ENCODE measurements at places on chromosomes 6 and 20.

GRCh38 chr6:167311286-167311685 is 13.6 kb upstream of the TTLL2 start:
- DNase-seq: no peak

DNA sequence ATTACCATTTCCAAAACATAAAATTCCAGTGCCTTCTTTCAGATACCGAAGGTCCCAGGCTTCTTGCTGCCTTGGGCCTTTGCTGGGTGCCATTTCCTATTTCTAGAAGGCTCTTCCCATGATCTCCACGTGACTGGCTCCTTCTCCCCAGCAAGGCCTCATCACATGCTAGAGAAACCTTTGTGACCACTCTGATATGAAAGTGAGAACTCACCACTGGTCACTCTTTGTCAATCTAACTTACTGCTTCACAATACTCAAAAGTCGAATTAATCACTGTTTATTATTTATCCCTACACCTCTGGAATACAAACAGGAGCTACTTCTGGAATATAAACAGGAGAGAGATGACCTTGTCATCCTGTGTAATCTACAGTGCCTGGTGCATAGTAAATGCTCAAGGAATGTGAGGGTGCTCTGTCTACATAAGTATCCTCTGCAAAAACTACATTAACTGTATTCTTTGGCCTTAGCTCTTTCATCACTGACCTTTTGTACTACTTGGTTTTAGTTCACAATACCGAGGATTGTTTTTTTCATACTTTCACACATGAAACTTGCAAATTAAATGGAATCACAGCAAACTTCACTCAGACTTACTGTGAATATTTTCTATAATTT is 1.6 kb downstream of the STX7 start:
- DNase-seq: no peak

GRCh38 chr6:94735270-94735669 is 842.1 kb upstream of the MANEA start:
- DNase-seq: no peak

GRCh38 chr6:25694366-25694765 is 42.4 kb downstream of the SCGN start:
- no peak for DNase-seq

DNA sequence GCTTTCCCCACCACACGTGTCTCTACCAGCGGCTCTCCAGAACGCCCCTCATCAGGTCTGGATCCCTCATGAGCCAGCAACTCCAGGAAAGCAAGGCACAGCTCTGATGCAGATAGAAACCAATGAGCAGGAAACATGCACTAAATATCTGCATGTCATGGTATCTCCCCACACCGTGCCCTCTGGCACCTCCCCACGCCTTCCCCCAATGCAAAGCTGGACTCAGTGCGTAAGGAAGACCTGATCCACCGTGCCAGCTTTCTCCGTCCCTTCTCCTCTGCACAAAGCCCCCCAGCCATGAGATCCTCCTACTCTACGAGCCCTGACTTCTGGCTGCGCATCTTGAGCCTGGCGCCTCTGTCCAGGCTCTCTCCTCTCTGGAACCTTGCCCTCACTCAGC is 9.4 kb downstream of the PDE10A start:
- no peak for DNase-seq

DNA sequence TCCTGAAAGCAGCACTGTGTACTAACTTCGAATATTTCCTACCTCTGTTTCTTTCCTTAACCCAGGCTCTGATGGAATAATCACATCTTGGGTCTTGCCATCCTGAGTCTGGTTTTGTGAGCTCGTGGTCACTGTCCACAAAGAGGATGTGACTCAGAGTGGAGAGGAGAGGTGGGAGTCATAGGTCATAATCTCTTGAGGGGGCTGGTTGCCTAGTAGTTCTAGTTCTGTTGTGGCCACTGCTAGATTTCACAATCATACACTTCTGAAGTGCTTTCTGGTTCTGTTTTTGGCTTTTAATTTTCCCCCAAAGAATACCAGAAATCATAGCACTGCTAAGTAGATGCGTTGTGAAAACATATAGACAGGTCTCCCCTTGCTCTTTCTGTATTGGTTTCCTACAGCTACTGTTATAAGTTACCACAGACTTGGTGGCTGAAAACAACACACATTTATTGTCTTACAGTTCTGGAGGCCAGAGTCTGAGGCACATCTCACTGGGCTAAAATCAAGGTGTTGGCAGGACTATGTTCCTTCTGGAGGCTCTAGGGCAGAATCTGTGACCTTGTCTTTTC is 102.8 kb downstream of the NRSN1 start:
- DNase-seq: peak; percentile 20

- no peak for DNase-seq
These were observed 4.9 kb downstream of the XPO5 start for GRCh38 chr6:43570876-43571441.

DNA sequence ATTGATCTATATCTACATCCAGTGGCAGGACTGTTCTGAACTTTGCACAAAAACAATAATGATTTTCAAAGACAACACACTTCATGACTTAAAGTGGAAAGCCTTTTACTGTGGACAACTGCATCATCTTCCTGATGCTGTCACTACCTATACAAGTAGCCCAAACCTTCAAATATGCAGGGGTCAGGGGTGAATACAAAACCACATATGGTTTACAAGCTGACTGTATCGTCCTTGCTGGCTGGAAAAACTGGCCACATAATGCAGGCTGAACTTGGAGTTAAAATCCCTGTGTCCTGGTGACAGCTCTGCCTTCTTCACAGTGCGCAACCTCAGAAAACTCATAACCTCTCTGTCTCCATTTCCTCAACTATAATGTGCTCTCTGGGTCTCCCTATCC is 128.9 kb downstream of the GMDS start:
- DNase-seq: no peak

- DNase-seq: no peak
These were observed 52.8 kb upstream of the AKIRIN2 start for GRCh38 chr6:87754828-87755227.

- no peak for DNase-seq
These were observed 95.4 kb downstream of the SLC22A23 start for GRCh38 chr6:3361312-3362037.

DNA sequence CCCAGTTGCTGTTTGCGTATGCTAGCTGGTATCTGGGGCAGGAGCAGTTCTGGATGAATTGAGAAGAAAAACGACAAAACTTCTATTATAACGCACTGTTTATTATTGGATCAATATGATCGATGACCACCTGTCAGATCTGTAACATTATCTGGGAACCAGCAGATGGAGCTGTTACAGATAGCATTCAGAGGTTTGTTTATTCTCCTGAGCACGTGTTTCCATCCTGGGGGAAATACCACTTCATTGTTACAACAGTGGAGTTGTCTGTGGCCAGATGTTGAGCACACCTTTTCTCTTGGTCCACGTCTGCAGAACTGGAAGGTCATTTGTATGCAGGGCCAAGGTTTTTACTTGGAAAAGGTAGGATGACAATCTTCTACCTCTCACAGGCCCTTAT is 16.0 kb upstream of the NKX2-2 start:
- DNase-seq: no peak

GRCh38 chr6:137764464-137764863 is 102.6 kb upstream of the TNFAIP3 start:
- no peak for DNase-seq

All from right hindlimb (tissue), 1 donor.